ENCODE measurements at places on chromosomes 12 and 14. TPM values are rescaled to one million over a fixed set of nuclear protein-coding genes. Genes with fewer than 3 reads are reported as not detected.

Gene TEDC1
- total RNA-seq: 32.5 TPM

Gene CLEC1A
- total RNA-seq: not detected

Gene SDSL
- total RNA-seq: 1.2 TPM

Gene NKX2-8
- total RNA-seq: not detected

Gene PDE3A
- not detected for total RNA-seq

Gene TMEM179
- total RNA-seq: not detected

Gene BORCS5
- total RNA-seq: 6.6 TPM

Gene SLC5A8
- 0.10 TPM for total RNA-seq

Gene A2ML1
- total RNA-seq: 29.4 TPM

Gene STXBP6
- total RNA-seq: 0.25 TPM

Gene CCDC197
- not detected for total RNA-seq

Gene TMEM119
- not detected for total RNA-seq

Gene PTPRQ
- total RNA-seq: not detected

Gene ADGRD1
- total RNA-seq: not detected

Gene OR4E2
- total RNA-seq: not detected

Gene LYZ
- total RNA-seq: not detected

GRCh38 chr12:45543887-45544286, 185.6 kb upstream of the ARID2 start:
- no peak for DNase-seq

GRCh38 chr12:65204886-65205525, 35.6 kb downstream of the LEMD3 start:
- no peak for DNase-seq

DNA sequence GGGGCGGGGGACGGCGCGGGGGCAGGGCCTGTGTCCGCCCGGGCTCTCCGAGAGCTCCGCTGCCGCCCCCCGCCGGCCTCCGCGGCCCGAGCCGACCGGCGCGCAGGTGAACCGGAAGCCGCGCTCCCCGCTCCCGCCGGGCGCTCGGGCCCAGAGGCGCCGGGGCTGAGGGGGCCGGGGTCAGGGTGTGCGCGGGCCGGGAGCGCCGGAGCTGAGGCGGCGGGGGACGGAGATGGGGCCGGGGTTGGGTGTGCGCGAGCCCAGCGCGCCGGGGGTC, 431 bp downstream of the HIP1R start:
- DNase-seq: no peak

GRCh38 chr12:59472273-59472672, 123.6 kb upstream of the SLC16A7 start:
- no peak for DNase-seq

DNA sequence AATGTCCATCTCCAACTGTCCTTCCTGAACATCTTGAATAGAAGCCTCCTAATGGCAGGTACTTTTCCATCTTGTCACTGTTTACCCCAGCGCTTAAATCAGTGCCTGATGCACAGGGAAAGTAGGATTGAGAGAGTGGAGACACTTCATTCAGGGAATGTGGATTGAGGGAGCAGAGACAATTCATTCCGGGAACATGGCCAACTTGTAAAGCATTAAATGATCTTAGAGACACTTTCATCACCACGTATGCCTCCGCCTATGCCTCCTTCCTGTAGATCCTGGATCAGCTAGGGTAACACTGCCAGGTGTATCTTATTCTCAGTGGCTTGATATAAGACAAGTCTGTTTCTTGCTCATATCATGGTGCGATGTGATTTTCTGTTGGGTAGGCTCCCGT, 67.6 kb upstream of the CSRP2 start:
- DNase-seq: no peak

DNA sequence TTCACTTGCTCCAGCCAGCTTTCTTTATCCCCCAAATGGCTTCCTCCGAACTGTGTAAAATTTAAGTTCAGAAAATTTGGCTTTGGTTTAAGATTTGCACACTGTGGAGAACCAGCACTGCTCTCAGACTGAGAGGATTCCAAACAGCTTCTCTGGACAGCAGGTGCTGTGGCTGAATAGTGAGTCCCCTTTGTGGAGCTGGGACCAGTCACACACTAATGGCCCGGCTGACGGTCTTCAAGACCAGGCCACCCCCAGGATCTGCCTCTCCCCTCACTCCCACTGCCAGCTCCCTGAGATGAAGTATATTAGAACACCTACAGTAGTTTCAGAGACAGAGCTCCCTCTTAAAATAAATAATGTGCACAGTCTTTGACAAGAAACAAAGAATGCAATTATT, 267.3 kb downstream of the BCAT1 start:
- DNase-seq: no peak

GRCh38 chr14:94342334-94342934, 19.3 kb upstream of the SERPINA6 start:
- peak; percentile 95 for DNase-seq

- DNase-seq: no peak
Observed at GRCh38 chr12:26572137-26572536, 260.9 kb downstream of the ITPR2 start.

DNA sequence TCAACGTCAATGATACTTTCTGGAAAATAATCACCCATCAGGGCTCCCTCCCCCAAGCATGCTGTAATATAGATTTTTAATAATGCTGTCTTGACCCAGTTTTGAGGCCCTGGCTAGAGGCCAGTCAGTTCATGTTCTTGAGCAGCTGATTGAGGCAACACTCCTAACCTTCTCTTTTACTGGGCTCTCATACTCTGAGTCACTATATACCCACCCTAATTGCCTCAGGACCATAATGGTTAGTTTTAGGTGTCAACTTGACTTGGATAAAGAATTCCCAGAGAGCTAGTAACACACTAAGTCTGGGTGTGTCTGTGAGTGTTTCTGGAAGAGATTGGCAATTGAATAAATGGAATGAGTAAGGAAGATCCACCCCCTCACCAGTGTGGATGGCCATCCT, 527.0 kb upstream of the ATP2B1 start:
- DNase-seq: peak; percentile 97

DNA sequence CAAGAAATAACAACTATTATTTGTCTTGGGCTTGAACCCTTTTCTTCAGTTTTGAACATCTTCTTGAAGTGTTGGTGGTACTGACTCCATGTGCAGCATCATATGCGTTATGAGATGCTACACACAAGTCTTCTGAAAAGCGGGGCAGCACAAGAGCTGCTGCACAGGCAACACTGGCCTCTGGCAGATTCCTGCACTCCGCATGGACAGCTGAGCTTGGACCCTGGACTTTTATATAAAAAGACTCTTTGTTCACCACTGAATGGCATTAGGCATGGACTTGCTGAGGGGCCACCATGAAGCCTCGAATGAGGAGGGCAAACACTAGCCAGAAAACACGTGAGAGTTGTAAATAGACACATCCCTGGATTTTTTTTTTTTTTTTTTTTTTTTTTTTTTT, 210.8 kb upstream of the NPAS3 start:
- DNase-seq: no peak

DNA sequence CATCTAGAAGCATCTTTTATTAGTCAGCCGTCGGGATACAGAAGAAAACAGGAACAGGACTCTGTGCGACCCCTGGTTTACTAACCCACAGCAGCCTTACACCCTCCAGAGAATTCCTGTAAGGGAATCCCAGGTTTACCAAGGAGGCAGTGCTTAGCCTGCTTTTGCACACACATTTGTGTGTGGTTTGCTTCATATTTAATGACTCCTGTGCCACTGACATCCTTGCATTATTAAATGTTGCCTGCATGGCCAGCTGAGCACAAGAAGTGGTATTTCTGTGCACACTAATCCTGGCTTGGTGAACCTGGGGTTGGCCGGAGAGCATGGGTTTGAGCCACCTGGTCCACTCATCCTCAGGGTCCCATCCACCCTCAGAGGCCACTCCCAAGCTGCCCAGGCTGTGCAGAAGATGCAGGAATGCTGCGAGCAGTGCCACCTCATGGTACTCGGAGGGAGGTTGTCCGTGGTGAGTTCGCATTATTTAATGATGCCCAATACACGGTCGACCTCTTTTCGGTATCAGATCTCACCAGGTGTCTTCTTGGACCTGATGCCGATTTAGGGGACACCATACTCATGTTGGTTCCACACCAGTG, 152.4 kb upstream of the RTL1 start:
- DNase-seq: no peak

GRCh38 chr12:89189448-89189847, 162.9 kb downstream of the DUSP6 start:
- DNase-seq: no peak

DNA sequence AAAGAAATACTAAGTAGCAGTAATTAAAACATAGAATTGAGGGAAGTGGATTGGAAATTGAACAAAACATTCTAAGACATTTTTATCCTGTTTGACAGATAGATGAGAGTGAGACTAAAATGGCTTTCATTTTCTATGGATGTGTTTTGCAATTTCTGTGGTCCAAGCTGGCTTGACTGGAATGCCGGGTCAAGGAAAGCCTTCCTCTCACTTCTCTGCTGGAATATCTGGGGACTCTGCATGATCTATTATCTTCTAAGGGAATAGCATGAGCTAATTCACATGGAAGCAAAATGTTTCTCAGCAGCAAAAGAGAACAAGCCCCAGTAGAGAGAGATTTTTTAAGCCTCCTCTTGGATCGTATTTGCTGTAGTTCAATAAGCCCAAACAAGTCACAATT, 407.9 kb upstream of the ATXN7L3B start:
- no peak for DNase-seq

- no peak for DNase-seq
Observed at GRCh38 chr14:100524233-100524932, 62.8 kb downstream of the BEGAIN start.

DNA sequence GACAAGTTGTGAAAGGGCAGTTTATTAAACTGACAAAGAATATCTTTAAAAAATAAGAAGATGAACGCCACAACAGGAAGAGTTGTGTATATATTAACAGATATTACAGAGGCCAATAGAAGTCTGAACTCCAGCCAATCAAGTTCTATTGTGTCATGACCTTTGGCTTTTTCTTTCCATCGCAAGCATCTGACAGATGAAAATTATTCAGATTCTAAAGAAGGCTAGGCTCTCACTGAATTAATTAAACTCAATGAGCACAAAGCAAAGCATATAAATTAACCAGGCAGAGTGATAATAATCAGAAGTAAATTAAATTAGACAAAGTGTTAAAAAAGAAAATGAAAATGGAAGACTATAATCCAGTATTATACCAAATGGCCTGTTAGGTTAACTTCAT, 62.0 kb upstream of the PYGL start:
- no peak for DNase-seq

- no peak for DNase-seq
Observed at GRCh38 chr12:27561535-27562350, 37.7 kb downstream of the PPFIBP1 start.

- DNase-seq: no peak
Observed at GRCh38 chr12:50102131-50102531, 1.7 kb upstream of the GPD1 start.

GRCh38 chr12:51592034-51592705, 1.1 kb downstream of the SCN8A start:
- DNase-seq: no peak

DNA sequence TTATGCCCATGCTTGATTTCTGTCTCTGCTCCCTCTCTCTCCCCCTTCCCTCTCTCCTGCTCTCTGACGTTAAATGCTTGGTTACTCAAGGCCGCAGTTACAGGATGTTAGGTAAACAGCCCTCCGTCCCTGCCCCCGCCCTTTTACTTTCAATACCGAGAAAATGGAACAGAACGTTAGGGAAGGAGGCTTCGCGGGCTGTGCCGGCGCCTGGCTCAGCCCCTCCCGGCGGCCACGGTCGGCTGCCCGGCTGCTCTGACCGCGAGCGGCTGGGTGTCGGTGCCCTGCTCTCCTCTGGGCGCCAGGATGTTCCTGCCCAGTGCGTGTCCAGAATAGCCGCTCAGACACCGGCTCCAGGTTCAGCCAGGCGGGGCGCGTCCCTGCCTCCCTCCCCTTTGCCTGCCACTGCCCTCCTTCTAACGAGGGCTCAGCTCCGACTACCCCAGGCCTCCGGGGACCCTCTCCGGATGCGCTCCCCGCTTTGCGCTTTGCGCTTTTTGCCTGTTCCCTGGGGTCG, 166.1 kb downstream of the ADCK1 start:
- DNase-seq: peak; percentile 30

GRCh38 chr14:103401223-103402214, 16.3 kb downstream of the MARK3 start:
- peak; percentile 67 for DNase-seq

DNA sequence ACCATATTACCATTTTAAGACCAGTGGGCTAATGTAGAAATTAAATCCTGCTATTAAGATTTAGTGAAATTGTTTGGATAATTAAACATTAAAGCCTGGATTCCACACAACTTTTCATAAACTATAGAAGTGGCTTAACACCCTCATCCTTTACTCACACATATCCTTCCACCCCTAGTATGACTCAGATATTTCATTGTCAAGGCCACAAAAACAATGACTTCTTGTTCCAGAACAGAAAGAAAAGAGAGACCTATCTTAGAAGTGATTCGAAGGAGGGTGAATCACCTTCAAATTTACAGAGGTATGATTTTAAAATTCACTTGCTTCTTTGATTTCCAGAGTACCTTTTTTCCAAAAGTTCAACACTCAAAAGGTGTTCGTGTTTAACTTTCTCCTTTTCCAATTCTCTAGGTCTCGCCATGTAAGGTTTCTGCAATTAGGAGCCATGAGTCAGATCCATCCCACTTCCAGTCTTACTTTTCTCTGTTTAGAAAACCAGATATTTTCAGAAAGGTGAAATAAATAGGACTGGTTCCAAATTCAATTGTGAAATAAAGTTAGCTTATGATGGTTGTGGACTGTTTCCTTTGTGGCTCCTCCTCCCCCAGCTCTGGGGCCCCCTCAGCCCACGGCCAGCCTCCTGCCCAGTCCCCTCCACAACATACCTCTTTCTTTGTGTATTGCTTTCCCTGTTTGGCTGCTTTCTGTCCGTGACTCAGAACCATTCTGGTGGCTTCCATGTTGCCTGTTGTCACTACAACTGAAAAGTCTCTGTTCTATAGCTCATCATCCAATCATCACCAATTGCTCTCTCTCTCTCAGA, 24.6 kb upstream of the MGP start:
- peak; percentile 82 for DNase-seq

DNA sequence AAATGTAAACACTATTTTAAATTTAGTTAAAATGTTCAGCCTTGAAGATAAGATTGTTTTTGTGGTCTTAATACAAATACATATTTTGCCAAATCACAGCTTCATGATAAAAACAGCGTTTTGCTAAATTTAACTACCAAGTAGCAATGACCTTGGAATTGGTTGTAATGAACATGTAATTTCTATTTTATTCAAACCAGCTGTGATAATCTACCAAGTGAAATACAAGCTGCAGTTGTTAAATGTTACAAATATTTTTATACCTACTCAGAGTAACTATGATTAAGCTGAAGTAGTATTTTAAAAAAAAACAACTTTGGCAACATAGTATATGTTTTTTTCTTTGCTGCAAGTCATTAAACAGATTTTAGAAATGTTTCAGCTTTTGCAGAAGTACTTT, 96.2 kb downstream of the CPSF2 start:
- no peak for DNase-seq

GRCh38 chr14:91732439-91732838, 553 bp upstream of the CATSPERB start:
- DNase-seq: no peak

DNA sequence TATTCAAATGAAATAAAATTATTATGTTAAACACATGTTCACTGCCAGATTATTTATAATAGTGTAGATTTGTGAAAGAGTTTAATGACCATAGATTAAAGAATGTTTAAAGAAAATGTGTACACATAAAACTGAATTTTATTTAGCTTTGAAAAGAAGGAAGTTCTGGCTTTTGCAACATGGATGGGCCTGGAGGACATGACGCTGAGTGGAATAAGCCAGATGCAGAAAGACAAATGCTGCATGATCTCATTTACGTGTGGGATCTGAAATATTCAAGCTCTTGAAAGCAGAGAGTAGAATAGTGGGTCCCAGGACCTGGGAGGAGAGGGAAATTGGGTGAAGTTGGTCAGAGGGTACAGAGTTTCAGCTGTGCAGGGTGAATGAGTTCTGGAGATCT, 1261.2 kb downstream of the TMEM121 start:
- DNase-seq: no peak

- DNase-seq: no peak
Observed at GRCh38 chr14:78016532-78016931, 153.6 kb upstream of the NRXN3 start.
